ENCODE measurements at places on chromosomes 12 and 14.

- DNase-seq: no peak
Observed at GRCh38 chr12:19804737-19805136, 365.4 kb downstream of the AEBP2 start.

GRCh38 chr14:53368066-53368465 is 214.9 kb upstream of the DDHD1 start:
- DNase-seq: no peak

GRCh38 chr14:89748004-89748403 is 206.5 kb downstream of the EFCAB11 start:
- DNase-seq: no peak

DNA sequence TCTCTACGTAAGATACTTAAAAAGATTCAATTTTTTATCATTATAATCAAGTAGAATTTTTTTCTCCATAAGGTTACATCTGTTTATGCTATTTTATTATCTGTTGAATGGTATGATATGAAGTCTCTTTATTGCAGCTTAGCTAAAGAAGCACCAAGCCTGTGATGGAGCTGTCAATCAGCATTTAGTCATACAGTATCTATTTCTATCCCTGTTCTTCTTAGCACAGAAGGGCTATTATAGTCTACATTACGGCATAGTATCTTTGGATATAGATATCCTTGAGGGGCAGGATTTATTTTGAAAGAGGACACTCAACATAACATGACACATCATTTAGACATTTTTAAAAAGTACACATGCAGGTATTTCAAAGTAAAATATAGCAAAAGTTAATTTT is 277.1 kb downstream of the FOXG1 start:
- no peak for DNase-seq

GRCh38 chr12:24895612-24896011 is 53.3 kb downstream of the BCAT1 start:
- no peak for DNase-seq

GRCh38 chr12:131347345-131347714 is 363.6 kb upstream of the SFSWAP start:
- DNase-seq: no peak

- no peak for DNase-seq
Observed at GRCh38 chr14:65035049-65035448, 48.4 kb downstream of the FNTB start.

- no peak for DNase-seq
Observed at GRCh38 chr12:64992641-64993040, 128.5 kb downstream of the WIF1 start.

DNA sequence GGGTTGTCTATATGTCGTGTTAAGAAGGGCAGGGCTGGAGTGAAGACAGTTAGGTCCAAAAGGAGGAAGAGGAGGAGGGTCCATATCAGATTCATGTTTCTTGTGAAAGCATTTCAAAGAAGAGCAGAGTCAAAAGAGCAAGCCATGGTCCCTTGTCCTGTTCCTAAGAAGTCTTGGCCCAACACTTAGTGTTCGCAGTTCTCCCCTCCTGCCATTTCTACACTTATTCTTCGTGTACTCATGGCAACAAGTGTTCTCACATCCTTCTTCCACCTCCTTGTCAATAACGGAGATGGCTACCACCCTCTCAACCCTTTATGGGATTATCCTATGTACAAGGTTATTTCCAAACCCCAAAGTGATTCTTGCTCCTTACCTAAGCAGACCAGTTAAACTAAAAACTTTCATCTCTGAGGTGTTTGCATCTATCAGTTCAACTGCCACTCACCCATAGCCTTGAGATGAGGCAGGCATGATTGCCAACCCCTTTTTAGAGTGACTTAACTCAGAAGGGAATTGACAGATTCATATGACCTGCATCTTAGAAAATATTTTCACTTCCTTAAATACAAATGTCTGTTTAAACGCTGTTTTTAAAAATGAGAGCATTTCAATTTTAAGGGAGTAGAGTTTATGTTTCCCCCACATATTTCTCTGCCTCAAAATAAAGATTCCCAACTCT is 19.8 kb upstream of the RNASE2 start:
- no peak for DNase-seq

GRCh38 chr12:85923767-85924331 is 49.8 kb downstream of the NTS start:
- peak; percentile 19 for DNase-seq

DNA sequence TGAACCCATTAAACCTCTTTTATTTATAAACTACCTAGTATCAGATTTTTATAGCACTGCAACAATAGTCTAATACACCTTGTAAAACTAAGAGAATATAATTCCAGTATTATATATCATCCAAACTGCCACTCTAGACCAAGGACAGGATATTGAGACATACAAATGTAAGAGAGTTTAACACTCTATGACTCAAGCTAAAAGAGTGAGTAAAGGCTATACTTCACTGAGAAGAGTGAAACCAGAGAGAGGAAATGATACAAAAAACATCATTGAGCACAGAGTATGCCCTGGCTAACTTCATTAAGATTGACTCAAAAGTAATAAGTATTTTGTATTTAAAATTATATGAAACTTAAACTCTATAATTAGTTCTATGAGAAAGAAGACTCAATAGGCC is 1951.9 kb upstream of the SEL1L start:
- no peak for DNase-seq

DNA sequence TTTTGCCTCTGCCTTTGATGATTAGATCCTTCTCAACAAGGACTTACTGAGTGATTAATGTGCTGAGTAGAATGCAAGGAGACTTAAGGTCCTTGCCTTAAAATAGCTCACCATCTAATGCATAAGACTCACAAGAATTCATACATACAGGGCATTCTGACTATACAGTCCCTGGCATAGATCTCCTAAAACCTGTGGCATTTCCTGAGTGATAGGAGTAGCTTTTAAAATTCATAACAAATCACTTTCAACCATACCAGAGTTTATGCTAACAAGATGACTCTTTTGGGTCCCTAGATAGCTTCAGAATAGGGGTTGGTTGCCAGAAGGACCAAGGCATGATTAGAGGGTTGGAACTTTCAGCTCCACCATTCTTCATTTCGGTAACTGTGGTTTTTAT is 48.8 kb downstream of the STXBP6 start:
- DNase-seq: peak; percentile 31

- DNase-seq: no peak
Observed at GRCh38 chr12:97336900-97337751, 125.5 kb upstream of the RMST start.

DNA sequence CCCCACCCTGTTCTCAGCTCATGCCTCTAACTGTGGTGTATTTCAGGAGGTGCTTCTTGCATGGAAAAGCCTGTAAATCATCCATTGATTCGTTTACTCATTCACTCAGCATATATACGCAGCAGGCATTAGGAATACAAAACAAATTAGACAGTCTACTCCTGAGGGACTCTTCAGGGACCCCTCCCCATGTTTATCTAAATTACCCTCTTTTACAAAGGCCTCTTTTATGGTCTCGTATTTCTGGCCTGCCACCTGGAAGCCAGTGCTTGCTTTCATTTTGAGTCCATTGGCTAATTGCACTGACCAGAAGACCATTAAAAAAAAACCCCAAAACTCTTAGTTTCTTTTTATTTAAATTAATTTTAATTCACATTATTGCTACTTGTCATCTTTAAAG is 134.4 kb downstream of the DACT1 start:
- DNase-seq: no peak

- no peak for DNase-seq
Observed at GRCh38 chr14:35286707-35287106, 5.5 kb upstream of the PSMA6 start.

- DNase-seq: no peak
Observed at GRCh38 chr14:105817971-105818711, 291.8 kb downstream of the TMEM121 start.

DNA sequence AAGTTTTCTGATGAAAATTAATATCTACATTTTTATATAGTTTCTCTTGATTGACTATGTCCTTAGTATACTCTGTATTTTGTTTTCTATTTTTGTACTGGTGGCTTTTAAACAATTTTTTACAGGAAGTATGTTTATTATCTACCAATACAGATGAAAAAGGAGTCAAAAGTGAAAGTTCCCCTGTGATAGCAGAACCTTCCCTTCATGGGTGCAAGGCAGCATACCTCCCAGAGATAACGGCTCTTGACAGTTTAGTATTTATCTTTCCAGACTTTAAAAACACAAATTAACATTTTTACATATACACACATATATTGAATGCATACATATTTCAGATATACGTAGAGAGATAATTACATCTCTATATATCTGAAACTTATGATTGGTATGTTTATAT is 17.1 kb upstream of the FAM234B start:
- no peak for DNase-seq

GRCh38 chr14:64704143-64704742 is at the start of gene PLEKHG3:
PLEKHG3 (plus strand) TSS chr14:64704424; CDS start chr14:64727632, 23,208 bp downstream.
- peak; percentile 85 for DNase-seq

GRCh38 chr14:37054869-37055268 is 117.5 kb downstream of the SLC25A21 start:
- no peak for DNase-seq

DNA sequence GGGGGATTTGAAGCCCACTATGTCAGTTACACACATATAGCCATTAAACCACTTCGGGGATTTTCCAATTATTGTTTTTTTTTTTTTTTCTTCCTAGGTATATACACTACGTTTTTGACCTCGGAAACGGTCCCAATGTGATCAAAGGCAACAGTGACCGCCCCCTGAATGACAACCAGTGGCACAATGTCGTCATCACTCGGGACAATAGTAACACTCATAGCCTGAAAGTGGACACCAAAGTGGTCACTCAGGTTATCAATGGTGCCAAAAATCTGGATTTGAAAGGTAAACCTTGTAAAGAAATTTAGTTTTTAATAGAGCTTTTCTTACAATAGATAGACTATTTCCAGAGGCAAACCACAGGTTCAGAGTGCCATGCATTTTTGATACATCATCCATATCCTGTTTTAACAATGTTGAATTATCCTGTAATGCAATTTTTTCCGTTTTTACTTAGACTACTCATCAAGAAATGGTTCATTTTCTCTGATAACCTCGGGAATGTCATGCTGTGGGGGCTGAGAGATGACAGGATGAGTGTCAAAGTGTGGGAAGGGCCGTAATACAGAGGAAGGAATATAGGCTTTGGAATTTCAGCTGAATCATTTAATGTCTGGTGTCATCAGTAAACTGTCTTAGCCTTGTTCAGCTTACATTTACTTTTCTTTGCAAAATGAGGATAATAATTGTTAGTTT is 797.1 kb downstream of the NRXN3 start:
- DNase-seq: peak; percentile 30

- DNase-seq: peak; percentile 56
Observed at GRCh38 chr14:74846168-74846567, 29.8 kb downstream of the PROX2 start.

- peak; percentile 57 for DNase-seq
Observed at GRCh38 chr12:49867570-49868341, 24.9 kb upstream of the BCDIN3D start.

DNA sequence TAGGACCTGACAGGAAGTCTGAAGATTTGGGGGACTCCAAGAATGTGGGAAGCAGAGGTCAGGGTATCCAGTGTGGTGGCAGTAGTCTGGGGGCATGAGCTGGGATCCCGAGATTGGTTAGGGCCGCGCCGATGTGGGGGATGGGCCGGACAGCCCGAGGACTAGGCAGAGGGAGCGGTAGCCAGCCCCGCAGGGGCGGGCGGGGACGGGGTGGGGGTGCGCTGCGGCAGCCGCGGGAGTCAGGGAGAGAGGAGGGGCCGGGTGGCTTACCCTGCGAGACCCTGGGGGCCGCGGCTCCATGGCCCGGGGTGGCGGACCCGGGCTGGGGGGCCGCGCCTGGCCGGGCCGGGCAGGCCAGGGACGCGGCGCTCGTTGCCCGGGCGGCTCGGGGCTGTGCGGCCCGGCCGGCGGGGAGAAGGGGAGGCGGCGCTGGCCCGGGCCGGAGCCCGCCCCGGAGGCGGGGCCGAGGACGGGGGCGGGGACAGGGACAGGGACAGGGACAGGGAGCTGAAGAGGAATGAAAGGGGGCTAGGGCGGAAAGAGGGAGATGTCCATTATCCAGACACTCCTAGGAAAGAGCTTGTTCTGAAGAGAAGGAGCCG is 5.6 kb downstream of the ZNF385A start:
- DNase-seq: peak; percentile 76

- no peak for DNase-seq
Observed at GRCh38 chr14:102434647-102435175, 72.0 kb downstream of the TECPR2 start.

GRCh38 chr12:10551375-10551774 is 45.7 kb downstream of the EIF2S3B start:
- DNase-seq: no peak

- DNase-seq: no peak
Observed at GRCh38 chr12:94025756-94026155, 122.6 kb upstream of the PLXNC1 start.

GRCh38 chr12:26895672-26896071 is 42.1 kb downstream of the INTS13 start:
- DNase-seq: no peak

DNA sequence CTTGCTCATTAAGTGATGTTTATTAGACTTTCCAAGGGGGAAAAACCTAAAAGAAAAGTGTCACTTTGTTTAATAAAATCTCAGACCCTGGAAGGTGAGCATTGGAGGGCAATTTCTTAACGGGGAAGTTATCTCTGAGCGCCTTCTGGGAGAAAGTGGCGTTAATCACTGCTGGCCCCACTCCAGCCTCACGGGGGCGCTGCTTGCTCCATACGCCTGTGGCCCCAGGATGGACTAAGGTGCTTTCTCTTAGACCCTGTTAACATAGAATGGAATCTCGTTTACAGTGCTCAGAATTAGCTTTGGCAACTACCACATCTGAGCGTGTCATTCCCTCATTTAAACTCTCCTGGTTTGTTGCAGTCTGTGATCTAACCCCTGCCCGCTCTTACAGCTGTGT is 16.4 kb upstream of the PRIMA1 start:
- DNase-seq: no peak

- no peak for DNase-seq
Observed at GRCh38 chr12:17137396-17137795, 531.4 kb upstream of the LMO3 start.

GRCh38 chr12:42498549-42499247 is 90.8 kb downstream of the PRICKLE1 start:
- DNase-seq: no peak

- no peak for DNase-seq
Observed at GRCh38 chr12:114668886-114669288, 15.1 kb downstream of the TBX3 start.

DNA sequence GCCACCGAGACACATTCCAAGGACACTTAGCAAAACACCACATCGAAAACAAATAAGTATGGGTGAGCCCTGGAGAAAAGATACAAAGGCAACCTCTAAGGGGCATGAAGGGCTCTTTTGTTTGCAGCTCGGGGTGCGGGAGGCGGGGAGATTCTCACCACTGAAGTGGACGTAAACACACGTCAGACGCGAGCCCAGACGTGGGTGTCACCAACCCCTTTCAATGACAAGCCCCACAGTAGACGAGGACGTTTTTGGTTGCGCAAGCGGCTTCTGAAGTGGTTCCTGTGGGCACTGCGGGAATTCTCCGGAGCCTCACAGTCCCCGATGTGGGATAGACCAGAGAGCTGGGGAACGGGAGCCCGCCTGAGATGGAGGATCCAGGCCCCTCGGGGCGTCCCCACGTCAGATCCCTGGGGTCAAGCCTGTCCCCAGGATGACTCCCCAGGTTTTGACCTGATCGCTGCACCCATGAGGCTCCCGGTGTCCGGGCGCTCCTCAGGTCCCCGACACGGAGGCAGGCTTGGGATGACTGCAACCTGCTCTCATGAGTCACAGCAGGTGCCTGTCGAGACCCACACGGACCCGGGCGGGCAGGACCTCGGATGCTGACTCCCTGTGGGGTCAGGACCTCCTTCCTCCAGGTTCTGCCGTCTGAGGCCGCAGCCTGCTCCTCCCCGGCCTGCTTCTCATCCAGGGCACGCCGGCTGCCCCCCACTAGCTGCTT is 20.3 kb upstream of the ADGRD1 start:
- DNase-seq: no peak

- no peak for DNase-seq
Observed at GRCh38 chr12:14959126-14959440, 2.3 kb downstream of the ARHGDIB start.

All from cardiac muscle cell (in vitro differentiated cells and primary cell).